ENCODE measurements at places on chromosomes 4 and X. TPM values are rescaled to one million over a fixed set of nuclear protein-coding genes. Genes with fewer than 3 reads are reported as not detected.

Gene DDX53
- not detected for total RNA-seq

Gene STEEP1
- 46.5 TPM for total RNA-seq

Gene COL4A6
- total RNA-seq: 1.5 TPM

Gene TACR3
- total RNA-seq: not detected

Gene GIMD1
- total RNA-seq: not detected

Gene IGSF1
- total RNA-seq: not detected
